ENCODE measurements at places on chromosomes 5 and 9. TPM values are rescaled to one million over a fixed set of nuclear protein-coding genes. Genes with fewer than 3 reads are reported as not detected.

- no peak for DNase-seq
Observed at GRCh38 chr5:172642051-172642409, 967 bp downstream of the NEURL1B start.

ALDH1B1 gene
- total RNA-seq: 34.2 TPM

- no peak for DNase-seq
Observed at GRCh38 chr5:116068028-116068632, 16.7 kb upstream of the COMMD10 start.

DNA sequence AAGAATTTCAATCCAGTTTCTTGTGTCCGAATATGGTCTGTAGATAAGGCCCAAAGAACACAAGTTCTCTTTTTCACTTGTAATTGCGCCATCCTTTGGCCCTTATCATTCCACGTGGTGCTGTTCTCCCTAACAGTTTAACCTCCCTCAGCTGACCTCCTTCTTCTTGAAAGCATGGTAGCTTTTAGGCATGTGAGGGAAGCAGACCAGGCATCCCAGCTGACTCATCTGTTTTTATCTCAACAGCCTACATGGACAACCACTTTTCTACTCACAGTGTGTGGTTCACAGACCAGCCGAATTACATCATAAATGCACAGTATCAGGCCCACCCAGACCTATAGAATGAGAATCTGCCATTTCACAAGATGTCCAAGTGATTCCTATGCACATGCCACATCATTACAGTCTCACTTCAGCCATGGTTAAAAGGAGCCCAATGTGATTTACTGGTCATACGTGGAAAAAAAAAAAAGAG lies 26.9 kb upstream of the PLIN2 start:
- DNase-seq: no peak

C5orf58 gene
- total RNA-seq: 0.15 TPM

DNA sequence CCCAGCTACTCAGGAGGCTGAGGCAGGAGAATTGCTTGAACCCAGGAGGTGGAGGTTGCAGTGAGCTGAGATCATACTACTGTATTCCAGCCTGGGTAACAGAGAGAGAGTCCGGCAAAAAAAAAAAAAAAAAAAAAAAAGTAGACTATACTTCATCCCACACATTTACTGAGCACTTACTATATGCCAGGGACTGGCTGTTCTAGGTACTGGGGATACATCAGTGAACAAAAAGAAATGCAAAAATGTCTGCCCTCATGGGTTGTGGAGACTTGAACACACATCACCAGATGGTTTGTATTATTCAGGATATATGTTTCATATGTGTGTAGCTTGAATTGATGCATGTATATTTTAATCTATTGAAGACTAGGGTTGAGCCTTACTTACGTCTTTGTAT lies 2.9 kb upstream of the LHFPL2 start:
- no peak for DNase-seq

C5orf46 gene
- total RNA-seq: not detected

- DNase-seq: no peak
Observed at GRCh38 chr5:170097934-170098333, 7.8 kb upstream of the FOXI1 start.

PCDHB15 gene
- 0.15 TPM for total RNA-seq

FOXD1 gene
- total RNA-seq: 63.3 TPM

ANKRD18A gene
- 9.6 TPM for total RNA-seq

CTSV gene
- 27.1 TPM for total RNA-seq

GRCh38 chr9:18404434-18405029 lies 69.4 kb upstream of the ADAMTSL1 start:
- DNase-seq: no peak

- no peak for DNase-seq
Observed at GRCh38 chr9:107453479-107453878, 36.1 kb downstream of the KLF4 start.

GRCh38 chr5:67910546-67910945 lies 305.0 kb upstream of the PIK3R1 start:
- no peak for DNase-seq

PCDHA10 gene
- total RNA-seq: 0.33 TPM

B4GALT1 gene
- total RNA-seq: 57.4 TPM

MED27 gene
- total RNA-seq: 24.4 TPM

POLR3G gene
- 23.4 TPM for total RNA-seq

All from Panc1 (cell line).